ENCODE measurements at places on chromosomes 4 and X. TPM values are rescaled to one million over a fixed set of nuclear protein-coding genes. Genes with fewer than 3 reads are reported as not detected.

Gene PPARGC1A
- total RNA-seq: 1.9 TPM

Gene CFAP299
- total RNA-seq: not detected

Gene TBX22
- total RNA-seq: 1.0 TPM

Gene EMCN
- total RNA-seq: not detected

Gene TAF7L
- 0.17 TPM for total RNA-seq

Gene ALAS2
- total RNA-seq: 0.30 TPM

GRCh38 chr4:140569307-140569638 lies 512 bp upstream of the UCP1 start:
- DNase-seq: no peak

DNA sequence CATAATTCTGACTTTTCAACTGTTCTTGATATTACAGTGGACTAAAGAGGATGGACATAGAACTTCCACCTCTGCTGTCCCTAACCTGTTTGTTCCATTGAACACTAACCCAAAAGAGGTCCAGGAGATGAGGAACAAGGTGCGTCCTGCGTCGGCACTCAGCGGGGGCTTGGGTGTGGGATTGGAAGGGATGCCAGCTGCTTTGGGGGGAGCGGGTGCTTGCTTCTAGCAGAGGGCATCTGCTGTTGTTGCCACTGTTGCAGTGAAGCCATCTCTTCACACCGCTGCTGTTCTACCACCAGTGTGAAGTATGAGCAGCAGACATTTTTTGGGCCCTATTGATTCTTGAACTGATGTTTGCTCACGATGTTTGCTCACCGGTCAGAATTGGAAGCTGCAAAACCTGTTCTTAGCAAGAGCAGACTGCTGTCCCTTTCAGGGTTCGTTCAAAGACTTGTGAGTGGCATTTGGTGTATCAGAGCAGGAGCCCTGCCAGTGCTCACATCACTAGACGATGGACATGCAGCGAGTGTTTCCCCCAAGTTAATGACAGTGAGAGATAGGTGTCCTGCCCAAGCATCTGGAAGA lies 55.4 kb downstream of the NOP14 start:
- DNase-seq: no peak

DNA sequence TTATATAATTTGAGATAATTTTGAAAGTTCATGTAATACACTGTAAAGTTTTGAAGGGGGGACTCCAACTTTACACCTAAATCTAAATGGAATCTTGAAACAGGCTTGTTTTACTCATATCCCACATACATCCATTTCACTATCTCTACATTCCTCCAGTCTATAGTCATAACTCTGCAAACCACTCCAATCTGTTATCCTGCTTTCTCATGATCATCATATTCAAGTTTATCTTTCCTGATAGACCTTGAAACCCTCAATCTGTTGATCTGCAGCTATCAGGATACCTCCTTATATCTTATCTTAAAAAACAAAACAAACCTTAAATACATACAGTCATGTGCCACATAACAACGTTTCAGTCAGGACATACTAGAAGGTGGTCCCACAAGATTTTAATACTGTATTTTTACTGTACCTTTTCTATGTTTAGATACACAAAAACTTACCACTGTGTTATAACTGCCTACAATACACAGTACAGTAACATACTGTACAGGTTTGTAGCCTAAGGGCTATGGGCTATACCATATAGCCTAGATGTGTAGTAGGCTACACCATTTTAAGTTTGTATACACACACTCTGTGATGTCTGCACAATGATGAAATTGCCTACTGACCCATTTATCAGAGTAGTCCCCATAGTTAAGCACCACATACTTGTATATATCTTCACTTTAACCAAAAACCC lies 14.0 kb downstream of the CHIC2 start:
- DNase-seq: no peak

GRCh38 chr4:40461879-40462278 lies 126.7 kb downstream of the CHRNA9 start:
- no peak for DNase-seq

- no peak for DNase-seq
These were observed at the start of gene RHOH for GRCh38 chr4:40196724-40197281. RHOH (plus strand) TSS chr4:40197031; CDS start chr4:40243387, 46,356 bp downstream.

DNA sequence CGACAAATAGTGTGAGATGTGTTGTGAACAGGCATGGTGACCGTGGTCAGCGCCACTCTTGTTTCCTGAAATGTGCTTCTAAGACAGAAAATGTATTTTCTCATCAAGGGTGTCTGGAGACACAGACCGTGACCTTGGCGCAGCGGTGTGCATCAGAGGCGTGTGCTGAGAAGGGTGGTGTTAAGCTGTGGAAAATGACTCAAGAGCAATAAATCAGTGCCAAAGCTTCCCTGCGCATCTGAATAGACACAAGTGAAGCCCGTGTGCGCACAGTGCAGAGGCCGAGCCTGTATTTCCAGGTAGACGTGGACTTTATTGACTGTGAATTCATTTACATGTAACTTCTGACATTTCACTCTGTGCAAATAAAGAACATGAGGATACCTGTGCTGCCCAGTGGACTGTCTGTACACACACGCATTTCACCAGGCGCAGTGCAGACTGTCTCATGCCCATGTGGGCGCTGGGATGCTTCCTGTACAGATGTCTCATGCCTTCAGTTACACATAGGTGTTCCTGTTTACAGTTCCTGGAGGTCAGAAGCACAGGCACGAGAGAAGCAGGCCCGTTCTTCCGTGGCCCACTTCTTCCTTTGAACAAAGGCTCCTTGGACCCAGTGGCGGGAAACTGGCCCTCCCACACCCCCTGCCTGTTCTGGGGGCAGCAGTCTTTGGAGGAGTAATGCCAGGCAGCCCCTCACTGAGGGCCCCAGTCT lies 31.9 kb downstream of the NSG1 start:
- DNase-seq: no peak

GRCh38 chr4:25882226-25882625 lies 19.4 kb upstream of the SEL1L3 start:
- DNase-seq: no peak

Measured in WTC11 (cell line).